ENCODE measurements at places on chromosomes 4 and X. TPM values are rescaled to one million over a fixed set of nuclear protein-coding genes. Genes with fewer than 3 reads are reported as not detected.

GRCh38 chr4:8238036-8238511 is 31.5 kb upstream of the HTRA3 start:
- peaks cover 7% of the 10 kb centered on the region for H3K4me1 ChIP-seq
- no peak for DNase-seq
- H3K4me3 ChIP-seq, result no peak overlapping the region
- no peaks in the 10 kb centered on the region for H3K36me3 ChIP-seq
- no peak overlapping the region for H3K27ac ChIP-seq

DNA sequence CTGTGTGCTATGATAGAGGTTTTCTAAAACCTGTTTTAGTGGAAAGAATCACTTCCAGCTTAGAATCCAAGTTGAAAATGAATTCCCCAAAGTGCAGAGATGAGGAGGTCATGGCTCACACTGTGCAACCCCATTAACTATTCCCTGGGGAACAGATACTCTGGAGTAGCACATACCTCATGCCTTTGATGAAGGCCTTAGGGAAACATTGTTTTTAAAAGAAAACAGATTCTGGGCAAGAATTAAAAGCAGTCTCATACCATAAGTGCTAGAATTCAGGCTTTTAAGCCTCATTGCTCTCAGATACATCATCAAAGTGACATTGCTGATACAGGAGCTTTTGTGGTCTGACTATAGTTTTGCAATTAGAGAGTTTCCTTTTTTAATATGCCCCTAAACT is 115.1 kb downstream of the NDST4 start:
- no peaks in the 10 kb centered on the region for H3K27me3 ChIP-seq
- no peak overlapping the region for H3K4me3 ChIP-seq
- no peak overlapping the region for H3K27ac ChIP-seq
- no peak for DNase-seq
- no peaks in the 10 kb centered on the region for H3K36me3 ChIP-seq
- no peaks in the 10 kb centered on the region for H3K4me1 ChIP-seq

- H3K27me3 ChIP-seq, result no peaks in the 10 kb centered on the region
- DNase-seq, result no peak
- no peaks in the 10 kb centered on the region for H3K36me3 ChIP-seq
- no peak overlapping the region for H3K27ac ChIP-seq
- no peak overlapping the region for H3K4me3 ChIP-seq
- no peaks in the 10 kb centered on the region for H3K4me1 ChIP-seq
These were observed 26.1 kb downstream of the IGSF1 start for GRCh38 chrX:131262738-131263679.

DNA sequence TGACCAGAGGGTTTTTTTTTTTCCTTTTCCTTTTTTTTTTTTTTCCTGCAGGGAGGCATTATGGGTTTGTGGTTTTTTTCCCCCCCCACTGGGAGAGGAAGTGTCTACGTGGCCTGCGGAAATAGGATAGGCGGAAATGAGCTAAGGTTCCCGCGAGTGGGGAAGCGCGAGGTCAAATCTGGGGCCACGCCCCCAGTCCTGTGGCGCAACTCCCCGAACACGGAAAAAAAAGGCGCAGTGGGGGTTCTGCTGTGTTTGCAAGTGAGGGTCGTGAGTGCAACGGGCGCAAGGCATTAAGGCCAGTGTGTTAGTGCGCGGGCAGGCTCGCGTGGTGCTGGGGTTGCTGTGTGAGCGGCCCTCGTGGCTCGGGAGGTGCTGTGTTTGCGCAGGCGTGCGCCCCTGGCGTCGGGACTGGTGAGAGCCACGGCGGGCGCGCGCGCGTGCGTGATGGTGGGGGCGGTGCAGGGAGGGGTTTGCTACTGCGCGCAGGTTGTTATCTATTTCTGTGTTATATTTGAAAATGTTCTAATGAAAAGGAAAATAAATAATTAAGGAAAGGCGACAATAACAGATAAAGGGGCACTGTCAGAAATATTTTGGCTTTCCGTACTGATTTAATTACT is 685 bp upstream of the MORF4L2 start:
- H3K36me3 ChIP-seq, result peaks cover 28% of the 10 kb centered on the region
- no peaks in the 10 kb centered on the region for H3K27me3 ChIP-seq
- H3K4me3 ChIP-seq, result peak overlapping the region; percentile 97
- peaks cover 14% of the 10 kb centered on the region for H3K4me1 ChIP-seq
- H3K27ac ChIP-seq, result peak overlapping the region; percentile 98
- DNase-seq, result peak; percentile 92

DNA sequence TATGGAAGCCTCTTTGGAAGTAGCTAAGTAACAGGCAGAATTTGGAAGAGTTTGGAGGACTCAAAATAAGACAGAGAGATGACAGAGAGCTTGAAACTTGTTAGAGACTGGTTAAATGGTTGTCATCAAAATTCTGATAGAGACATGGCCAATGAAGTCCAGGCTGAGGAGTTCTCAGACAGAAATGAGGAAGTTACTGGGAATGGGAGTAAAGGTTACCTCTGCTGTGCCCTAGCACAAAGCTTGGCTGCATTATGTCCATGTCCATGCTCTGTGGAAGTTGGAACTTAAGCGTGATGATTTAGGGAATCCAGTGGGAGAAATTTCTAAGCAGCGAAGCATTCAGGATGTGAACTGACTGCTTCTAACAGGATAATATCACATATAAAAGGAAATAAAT is 146.2 kb upstream of the NDST4 start:
- no peaks in the 10 kb centered on the region for H3K27me3 ChIP-seq
- H3K4me3 ChIP-seq, result no peak overlapping the region
- DNase-seq, result no peak

DNA sequence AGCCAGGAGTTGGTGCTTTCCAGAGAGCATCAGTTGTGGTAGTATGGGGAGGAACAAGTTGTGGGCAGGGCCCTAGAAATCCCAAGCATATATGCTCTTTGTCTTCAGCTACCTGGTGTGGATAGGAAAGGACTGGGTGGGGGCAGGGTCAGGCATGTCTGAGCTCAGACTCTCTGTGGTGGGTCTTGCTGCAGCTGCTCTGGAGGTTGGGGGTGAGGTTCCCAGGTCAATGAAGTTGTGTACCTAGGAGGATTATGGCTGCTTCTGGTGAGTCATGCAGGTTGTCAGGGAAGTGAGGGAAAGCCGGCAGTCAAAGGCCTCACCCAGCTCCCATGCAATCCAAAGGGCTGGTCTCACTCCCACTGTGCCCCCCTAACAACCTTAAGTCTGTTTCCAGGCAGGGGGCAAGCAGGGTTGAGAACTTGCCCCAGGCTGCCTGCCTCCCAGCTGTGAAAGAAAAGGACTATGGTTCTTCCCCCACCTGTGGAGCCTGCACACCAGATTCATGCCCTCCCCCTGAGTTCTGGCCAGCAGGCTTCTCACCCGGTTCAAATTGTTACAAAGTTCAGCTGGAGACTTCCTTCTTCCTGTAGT is 30.4 kb upstream of the QRFPR start:
- H3K4me3 ChIP-seq, result no peak overlapping the region
- no peak overlapping the region for H3K27ac ChIP-seq
- H3K36me3 ChIP-seq, result no peaks in the 10 kb centered on the region
- H3K27me3 ChIP-seq, result no peaks in the 10 kb centered on the region
- no peaks in the 10 kb centered on the region for H3K4me1 ChIP-seq
- no peak for DNase-seq

- no peaks in the 10 kb centered on the region for H3K27me3 ChIP-seq
- DNase-seq, result no peak
- no peak overlapping the region for H3K27ac ChIP-seq
- H3K4me1 ChIP-seq, result no peaks in the 10 kb centered on the region
- H3K36me3 ChIP-seq, result no peaks in the 10 kb centered on the region
- H3K4me3 ChIP-seq, result no peak overlapping the region
These were observed 103.7 kb downstream of the APOOL start for GRCh38 chrX:85107407-85107806.

Gene MGAT4D
- not detected for total RNA-seq

GRCh38 chr4:10734697-10735096 is 50.1 kb upstream of the CLNK start:
- no peaks in the 10 kb centered on the region for H3K36me3 ChIP-seq
- no peak overlapping the region for H3K27ac ChIP-seq
- no peak overlapping the region for H3K4me3 ChIP-seq
- no peak for DNase-seq
